ENCODE measurements at places on chromosomes 11 and 22. TPM values are rescaled to one million over a fixed set of nuclear protein-coding genes. Genes with fewer than 3 reads are reported as not detected.

The PANX3 gene
- total RNA-seq, result not detected

The OR8D1 gene
- not detected for total RNA-seq

The RIMBP3B gene
- total RNA-seq, result not detected

The TREH gene
- not detected for total RNA-seq

The OR5D14 gene
- not detected for total RNA-seq

The DMC1 gene
- 25.9 TPM for total RNA-seq

The FERMT3 gene
- total RNA-seq, result 7.6 TPM

The OR8D4 gene
- total RNA-seq, result not detected

The VSIG10L2 gene
- total RNA-seq, result not detected

The DNAJB7 gene
- 0.44 TPM for total RNA-seq

The OR6T1 gene
- total RNA-seq, result not detected

The CHRM1 gene
- not detected for total RNA-seq

The POU2AF2 gene
- total RNA-seq, result not detected

The IFITM10 gene
- total RNA-seq, result 1.5 TPM

The B3GAT3 gene
- 23.6 TPM for total RNA-seq

The GALNT18 gene
- total RNA-seq, result 88.5 TPM

The HTR3B gene
- total RNA-seq, result not detected

The ZNF214 gene
- total RNA-seq, result 6.2 TPM

The MS4A4A gene
- total RNA-seq, result 4.1 TPM

The SPDYC gene
- total RNA-seq, result not detected

The CST6 gene
- 13.5 TPM for total RNA-seq

The PPP1CA gene
- 168 TPM for total RNA-seq

The JAM3 gene
- 13.3 TPM for total RNA-seq

The GRAP2 gene
- total RNA-seq, result 1.1 TPM

The PLAAT4 gene
- total RNA-seq, result 49.3 TPM

The TMPRSS13 gene
- total RNA-seq, result 8.5 TPM

The MS4A6E gene
- total RNA-seq, result not detected

The CRYBA4 gene
- total RNA-seq, result not detected

The EIF3F gene
- 187 TPM for total RNA-seq

The IGLL5 gene
- total RNA-seq, result 1.8 TPM

The IGSF9B gene
- 13.4 TPM for total RNA-seq

The C1QTNF4 gene
- total RNA-seq, result 1.6 TPM

The F2 gene
- total RNA-seq, result not detected

The ZP1 gene
- total RNA-seq, result not detected

The ARVCF gene
- total RNA-seq, result 123 TPM

The TSPAN18 gene
- 12.4 TPM for total RNA-seq

The GSTT2 gene
- total RNA-seq, result 0.40 TPM

The NPAS4 gene
- total RNA-seq, result not detected

The SYCE3 gene
- 6.0 TPM for total RNA-seq

The CRYBB3 gene
- not detected for total RNA-seq

The SCARF2 gene
- 20.4 TPM for total RNA-seq

The POTEH gene
- not detected for total RNA-seq

The SART1 gene
- total RNA-seq, result 25.0 TPM

The DLG2 gene
- total RNA-seq, result 79.4 TPM

The LDHAL6A gene
- total RNA-seq, result not detected

The TBCEL gene
- 47.5 TPM for total RNA-seq

The DNAJB13 gene
- 0.75 TPM for total RNA-seq

The BDNF gene
- 0.88 TPM for total RNA-seq

The SLC5A12 gene
- not detected for total RNA-seq

The PARVG gene
- 5.7 TPM for total RNA-seq

The IL18 gene
- total RNA-seq, result 6.6 TPM
